Right lung (tissue), 10 donors: ENCODE measurements at places on chromosomes 6 and 20.

DNA sequence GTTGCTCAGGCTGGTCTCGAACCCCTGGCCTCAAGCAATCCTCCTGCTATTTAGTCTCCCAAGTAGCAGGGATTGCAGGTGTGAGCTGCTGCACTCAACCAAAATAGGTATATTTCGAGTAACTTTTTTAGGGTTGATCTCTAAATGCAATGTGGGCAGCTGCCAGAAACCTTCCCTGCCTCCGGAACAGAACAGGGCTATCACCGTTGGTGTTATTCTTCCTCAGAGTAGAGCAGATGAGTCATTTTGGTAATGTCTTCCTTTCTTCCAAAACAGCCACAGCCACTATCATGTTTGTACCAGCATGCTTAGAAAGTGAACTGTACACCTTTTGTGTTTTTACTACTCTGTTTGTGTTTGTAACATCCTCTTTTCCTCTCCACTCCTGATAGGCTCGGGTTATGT, 44.1 kb downstream of the SNX9 start:
- DNase-seq: no peak

DNA sequence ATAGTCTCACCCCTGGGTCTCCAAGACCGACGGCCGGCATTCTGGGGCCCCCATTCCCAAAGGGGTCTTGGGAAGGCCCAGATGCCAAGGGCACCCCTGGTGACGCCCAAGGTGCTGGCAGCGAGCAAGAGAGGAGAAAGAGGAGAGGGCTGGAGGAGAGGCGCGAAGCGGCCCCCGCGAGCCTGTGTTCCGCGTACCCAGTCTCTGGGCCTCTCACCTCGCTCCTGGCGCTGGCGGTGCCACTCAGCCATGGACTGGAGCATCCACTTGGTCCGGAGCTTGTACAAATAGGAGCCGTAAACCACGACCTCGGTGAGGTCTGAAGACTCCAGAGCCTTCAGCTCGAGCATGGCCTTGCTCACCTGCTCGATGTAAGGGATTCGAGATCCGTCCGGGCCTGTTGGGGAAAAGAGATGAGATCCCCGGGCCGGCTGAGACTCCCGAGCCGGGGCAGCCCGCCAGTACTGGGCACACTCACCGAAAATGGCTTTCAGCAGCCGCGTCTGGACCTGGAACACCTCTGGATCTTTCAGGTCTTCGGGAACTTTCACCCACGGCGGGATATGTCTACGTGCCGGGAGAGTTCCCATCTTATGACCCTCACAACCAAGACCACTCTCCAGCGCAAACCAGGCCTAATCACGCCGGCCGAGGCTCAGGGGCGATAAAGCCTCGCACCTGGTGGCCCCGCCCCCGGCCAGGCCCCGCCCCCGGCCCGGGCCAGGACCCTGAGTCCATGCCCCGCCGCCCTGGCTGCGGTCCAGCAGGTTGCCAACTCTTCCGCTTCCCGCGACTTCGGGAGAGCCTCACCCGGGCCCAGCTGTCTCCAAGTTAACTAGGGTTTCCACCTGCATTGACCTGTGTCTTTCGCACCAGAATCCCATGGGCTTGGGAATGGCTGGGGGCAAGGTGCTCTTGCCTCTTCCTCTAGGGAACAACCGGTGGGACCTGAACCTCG, at the start of gene DPPA5:
TSS of gene DPPA5 (minus strand) at position 641 of the 958 bp plus-strand sequence. CDS start at position 590, 51 bp downstream.
- no peak for DNase-seq

- no peak for DNase-seq
Measured at GRCh38 chr6:161918628-161919205, 644.9 kb upstream of the AGPAT4 start.

DNA sequence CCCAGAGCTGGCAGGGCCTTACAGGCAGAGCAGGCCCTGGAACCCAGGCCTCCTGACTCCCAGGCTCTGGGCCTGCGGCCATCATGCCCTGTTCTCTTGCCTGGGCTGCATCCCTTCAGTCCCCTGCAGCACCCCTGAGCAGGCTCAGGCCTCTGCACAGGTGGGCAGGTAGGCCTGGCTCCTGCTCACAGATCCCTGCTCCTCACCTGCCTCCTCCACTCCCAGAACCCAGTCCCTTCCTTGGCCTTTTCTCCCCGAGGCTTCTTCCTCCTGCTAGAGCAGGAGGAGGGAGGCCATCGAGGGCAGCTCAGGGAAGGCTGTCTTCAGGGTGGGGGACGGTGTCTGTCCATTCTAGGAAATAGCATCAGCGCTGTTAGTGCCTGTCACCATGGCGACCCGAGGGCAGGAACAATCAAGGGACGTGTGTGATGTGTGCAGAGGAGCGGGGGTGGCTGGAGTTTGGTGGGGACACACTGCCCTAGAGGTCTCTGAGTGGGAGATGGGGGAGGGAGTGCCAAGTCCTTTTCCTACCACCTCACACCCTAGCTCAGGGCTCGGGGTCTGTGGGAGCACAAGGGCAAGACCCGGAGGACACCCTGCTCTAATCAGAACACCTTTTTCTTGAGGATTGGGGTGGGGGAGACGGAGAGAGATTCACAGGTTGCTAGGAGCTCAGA, 26.6 kb downstream of the GLP1R start:
- DNase-seq: no peak

- DNase-seq: no peak
Measured at GRCh38 chr6:119314885-119315272, 34.7 kb downstream of the MAN1A1 start.

- DNase-seq: no peak
Measured at GRCh38 chr6:57147955-57148858, 23.9 kb upstream of the BAG2 start.
